ENCODE measurements at places on chromosomes 2 and 18.

- no peak for DNase-seq
Observed at GRCh38 chr2:29657674-29658073, 263.7 kb downstream of the ALK start.

DNA sequence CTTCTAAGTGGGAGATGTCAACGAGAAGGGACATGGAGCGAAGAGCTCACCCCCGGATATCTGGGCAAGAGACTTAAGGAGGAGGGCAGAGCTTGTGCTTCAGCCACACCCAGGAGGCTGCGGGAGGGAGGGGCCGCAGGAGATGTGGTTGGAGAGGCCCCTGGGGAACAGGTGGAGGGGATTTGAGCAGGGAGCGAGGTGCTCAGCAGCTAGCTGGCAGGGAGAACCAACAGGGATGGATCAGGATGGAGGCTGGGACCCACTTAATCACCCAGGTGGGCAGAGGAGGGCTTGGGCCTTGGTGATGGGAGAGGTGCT lies 78.3 kb downstream of the MBP start:
- peak; percentile 77 for DNase-seq

DNA sequence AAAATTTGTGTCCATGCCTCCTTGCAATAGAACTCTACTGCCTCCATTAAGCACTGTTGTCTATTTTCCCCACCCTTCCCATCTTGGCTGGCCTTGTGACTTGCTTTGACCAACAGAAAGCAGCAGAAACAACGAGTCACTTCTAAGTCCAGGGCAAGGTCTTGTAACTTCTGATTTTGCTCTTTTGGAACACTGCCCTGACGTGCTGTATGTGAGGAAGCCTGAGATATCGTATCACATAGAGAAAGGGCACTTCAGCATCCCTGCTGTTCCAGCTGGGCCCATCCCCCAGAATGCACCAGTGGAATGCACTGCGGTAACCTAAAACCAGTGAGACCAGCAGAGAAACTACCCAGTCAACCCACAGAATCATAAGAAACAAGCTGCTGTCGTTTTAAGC lies 28.1 kb downstream of the NCKAP1 start:
- peak; percentile 83 for DNase-seq

DNA sequence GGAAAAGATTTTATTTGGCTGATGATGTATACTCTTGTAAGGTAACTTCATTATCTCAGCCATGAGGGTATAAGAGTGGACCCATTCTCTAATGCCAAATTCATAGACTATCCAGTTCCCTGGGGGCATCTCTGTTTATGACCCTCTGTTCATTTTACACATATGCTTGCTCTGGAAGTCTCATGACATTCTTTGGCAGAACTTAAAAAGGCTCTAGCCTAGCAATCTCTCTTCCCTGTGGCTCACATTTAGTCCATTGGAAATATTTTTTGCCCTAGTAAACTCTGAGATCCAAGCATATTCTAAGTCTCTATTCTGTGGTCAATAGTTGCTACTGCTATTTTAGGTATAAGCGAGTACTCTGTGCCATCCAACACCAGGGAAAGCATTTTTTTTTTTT lies 1201.8 kb upstream of the ZEB2 start:
- DNase-seq, result no peak

- no peak for DNase-seq
Observed at GRCh38 chr2:238941262-238941792, 93.4 kb downstream of the TWIST2 start.

Data from NCI-H2171 treated with DMSO at 0.1 percent for 48 hours (cell line).